Pulmonary artery endothelial cell (primary cell): ENCODE measurements at places on chromosomes 2 and 18.

DNA sequence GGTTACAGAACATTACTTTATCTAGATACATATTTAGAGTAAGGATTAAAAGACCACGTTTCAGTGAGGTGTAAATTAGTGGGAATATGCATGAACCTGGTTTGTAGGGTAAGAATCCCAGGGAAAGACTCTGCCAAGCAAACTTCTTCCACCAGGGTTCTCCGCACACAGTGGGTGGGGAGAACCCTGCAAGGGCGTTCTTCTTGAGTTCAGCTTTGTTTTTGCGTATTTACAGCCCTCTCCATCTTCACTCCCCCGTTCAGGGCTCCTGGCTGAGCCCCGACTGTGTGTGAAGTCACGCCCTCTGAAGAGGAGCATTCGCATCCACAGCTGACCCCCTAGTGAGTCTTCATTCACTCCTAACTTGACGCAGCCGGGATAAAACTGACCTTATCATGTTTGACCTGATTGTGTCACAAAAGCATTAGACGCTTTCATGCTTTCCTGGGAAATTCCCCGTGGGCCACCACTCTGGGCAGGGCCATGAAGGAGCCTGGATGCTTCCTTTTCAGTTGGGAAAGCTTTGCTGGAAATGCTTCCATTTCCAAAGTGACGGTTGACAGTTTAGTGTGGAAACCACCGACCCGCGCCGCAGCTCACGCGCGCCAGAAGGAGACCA lies 1.0 kb downstream of the ALKAL2 start:
- DNase-seq, result no peak

DNA sequence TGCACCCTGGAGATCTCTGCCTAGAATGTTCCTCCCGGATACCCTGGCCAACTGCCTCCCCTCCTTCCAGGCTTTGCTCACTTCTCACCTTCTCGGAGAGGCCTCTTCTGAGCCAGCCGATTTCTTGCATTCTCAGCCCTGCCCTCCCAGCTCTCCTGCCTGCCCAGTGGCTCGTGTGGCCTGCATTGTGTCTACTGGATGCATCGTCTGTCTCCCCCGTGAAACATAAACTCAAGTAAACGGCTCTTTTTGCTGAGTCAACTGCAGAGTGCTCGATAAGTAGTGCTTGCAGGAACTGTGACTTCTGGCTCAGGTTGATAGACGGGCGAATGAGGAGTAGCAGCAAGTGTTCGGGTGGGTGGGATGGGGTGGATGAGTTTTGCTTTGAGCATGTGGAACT lies 112.5 kb upstream of the ODC1 start:
- no peak for DNase-seq

- DNase-seq, result no peak
Measured at GRCh38 chr18:61765097-61765496, 127.7 kb downstream of the RNF152 start.

- no peak for DNase-seq
Measured at GRCh38 chr2:72144274-72144631, 3.4 kb downstream of the CYP26B1 start.

- no peak for DNase-seq
Measured at GRCh38 chr2:178005756-178006155, 66.8 kb downstream of the PDE11A start.

DNA sequence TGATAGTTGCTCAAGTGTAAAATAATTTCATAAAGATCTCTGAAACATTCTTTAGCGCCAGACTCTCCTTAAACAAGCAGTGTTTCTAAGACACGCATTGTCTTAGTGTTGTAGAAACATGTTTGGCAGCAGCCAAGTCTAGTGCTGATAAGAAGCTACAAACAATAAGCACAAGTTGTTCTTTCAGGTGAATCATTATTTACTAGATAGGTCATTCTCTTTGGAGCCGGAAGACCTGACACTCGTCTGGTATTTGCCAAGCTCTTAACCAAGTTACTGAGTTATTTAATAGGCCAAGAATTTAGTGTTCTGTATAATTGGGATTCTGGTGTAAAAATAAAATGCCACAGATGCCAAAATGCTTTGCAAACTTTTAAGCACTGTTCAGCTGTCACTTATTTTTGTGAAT lies 852.1 kb downstream of the CPS1 start:
- DNase-seq, result peak; percentile 95

DNA sequence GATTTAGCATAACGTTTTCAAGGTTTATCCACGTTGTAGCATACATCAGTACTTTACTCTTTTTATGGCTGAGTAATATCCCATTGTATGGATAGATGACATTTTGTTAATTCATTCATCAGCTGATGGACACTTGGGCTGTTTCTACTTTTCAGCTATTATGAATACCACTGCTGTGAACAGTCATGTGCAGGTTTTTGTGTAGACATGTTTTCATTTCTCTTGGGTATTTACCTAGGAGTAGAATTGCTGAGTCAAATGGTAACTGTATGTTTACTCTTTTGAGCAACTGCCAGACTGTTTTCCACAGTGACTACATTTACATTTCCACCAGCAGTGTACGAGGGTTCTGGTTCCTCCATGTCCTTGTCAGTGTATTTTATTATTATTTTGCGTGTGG lies 33.9 kb downstream of the COX7A2L start:
- no peak for DNase-seq

GRCh38 chr2:239948100-239948881 lies 76.9 kb downstream of the NDUFA10 start:
- DNase-seq, result no peak

DNA sequence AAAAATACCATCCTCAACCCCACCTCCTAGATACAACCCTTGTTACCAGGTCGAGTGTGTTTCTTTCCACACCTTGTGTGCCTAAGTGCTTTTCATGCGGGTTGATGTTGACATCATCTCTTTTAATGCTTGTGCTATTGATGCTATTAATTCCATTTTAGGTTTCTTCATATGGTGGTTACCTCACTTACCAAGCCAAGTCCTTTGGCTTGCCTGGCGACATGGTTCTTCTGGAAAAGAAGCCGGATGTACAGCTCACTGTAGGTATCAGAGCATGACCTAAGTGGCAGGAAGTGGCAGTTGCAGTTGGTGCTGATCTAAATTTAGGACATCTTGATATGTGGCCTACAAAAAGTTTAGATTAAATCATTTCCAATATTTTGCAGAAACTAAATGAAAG lies 149.9 kb upstream of the TTC39C start:
- no peak for DNase-seq

DNA sequence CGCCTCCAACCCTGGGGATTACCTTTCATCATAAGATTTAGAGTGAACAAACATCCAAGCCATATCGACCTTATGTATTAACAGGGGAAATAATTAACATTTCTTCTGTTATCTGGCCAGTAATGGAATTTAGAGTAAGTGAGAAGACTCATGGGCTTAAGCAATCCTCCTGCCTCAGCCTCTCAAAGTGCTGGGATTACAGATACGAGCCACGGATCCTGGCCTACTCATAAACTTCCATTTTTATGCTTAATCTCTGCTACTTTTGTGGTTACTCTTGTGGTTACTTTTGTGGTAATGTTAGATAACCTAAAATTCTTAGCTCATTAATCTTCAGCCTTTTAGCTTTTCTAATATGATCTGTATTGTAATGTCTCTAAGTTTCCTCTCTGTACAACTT lies 159.3 kb upstream of the SLC8A1 start:
- DNase-seq, result no peak

DNA sequence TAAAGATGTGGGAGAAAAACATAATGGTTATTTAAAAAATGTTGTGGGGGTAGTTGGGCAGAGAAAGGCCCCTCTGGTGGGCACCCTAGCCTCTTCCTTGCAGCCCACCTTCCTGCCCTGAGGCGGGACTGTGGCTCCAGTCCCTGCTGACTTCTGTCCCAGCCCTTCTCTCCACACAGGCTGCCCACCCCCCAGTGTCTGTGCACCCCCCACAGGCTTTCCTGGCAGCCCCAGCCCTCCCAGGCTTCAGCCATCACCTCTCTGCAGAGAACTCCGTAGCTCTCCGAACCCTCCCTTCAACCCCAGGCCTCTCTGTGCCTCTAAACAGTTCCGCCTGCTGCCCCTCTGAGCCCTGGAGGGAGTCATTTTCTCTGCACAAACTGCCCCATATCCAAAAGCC lies 75.4 kb downstream of the DYSF start:
- no peak for DNase-seq

DNA sequence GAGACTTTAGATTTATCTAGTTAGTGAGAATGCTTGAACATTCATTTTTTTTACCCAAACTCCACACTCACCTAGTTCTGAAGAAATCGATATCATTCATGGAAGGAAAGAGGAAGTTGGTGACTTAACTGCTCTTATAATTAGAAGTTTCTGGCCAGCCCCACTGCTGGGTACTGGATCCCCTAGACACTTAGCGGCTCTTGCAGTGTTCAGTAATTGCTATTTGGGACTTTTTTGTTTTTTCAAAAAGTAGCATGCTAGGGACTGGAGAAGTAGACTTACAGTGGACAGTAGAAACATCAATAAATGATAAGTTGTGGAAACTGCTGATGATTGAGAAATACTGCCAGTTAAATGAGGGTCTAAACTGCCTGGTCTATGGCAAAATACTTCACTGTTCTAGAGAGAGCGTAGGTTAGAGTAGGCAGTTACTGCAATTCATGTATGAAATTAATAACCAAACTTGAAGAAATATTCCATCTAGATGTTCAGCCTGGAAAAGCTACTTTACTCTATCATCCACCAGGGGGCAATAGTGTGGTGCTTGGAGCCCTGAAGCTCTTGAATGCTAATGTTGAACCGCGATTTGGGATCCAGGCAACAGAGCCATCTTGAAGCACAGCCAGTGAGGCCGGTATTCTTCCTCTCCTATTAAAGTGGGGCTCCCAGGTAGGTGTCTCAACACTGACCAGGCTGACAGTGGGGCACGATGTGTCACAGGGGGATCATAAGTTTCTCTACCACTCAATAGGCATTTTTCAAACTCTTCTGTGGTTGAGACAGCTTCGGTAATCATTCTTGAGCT lies 146.1 kb upstream of the SESTD1 start:
- DNase-seq, result peak; percentile 7

DNA sequence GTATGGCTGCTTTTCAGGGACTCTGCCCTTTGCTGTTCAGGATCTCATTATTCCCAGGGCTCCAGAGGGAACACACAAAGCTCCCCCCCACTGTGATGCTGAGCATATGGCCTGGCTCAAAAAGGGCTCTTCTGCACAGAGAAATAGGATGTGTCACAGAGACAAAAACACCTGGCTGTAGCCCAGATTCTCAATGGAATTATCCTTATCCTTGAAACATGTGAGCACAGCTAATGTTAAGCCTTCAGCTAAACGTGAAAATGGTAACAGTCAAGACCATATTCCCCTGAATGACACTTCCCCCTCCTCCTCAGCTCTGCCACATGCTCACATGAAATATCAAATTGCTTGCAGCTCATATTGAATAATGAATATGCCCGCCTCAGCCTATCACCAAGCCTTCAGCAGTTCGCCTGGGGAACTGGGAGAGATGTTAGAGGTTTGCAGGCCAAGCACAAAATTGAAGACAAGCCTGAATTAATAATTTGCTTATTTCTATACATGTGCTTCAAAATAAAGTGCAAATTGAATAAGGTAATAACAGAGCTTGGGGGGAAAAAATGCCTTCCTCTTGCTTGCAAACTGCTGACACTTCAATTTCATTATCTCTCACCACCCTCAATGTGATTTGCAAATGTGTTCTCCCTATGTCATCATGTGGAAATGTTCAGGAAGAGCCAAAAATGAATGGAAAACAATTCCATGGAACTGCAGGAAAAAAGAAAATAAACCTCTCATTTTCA lies 181.0 kb upstream of the HNRNPA3 start:
- DNase-seq, result no peak

DNA sequence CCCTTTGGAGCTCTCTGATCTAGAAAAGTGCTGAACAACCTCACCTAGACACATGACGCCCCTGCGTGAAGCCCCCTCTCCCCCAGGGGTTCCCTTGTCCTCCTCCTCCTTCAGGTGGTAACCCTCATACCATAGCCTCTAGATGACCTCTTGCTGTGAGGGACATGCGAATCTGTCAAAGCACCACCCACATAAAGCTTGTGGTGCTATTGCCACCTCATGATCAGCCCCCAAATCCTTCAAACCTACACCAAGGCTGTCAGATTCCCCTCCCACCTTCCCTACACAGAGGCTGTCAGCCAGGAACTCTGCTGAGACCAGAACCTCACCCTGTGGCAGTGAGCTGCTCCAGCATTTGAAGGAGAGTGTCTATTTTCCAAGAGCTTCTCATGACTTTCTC lies 43.1 kb upstream of the TEX51 start:
- no peak for DNase-seq

DNA sequence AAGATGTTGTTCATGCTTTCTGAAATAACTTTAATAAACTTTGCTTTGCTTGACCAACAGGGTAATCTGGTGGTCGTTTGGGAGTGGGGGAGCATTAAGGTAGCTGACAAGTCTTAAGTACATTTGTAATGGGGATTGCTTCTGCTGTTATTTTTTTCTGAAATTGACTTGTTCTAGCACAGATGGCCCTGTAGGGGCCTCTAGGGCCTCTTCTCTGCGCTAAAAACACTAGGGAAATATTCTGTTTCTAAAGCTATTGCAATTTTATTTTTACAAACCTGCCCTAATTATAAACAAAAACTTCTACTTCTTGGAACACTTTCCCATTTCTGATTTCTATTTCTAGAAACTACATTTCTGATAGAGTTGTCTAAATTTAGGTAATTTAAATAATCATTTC lies 191.3 kb upstream of the KCNJ3 start:
- DNase-seq, result no peak

- DNase-seq, result no peak
Measured at GRCh38 chr2:37250869-37251740, 19.6 kb downstream of the NDUFAF7 start.

DNA sequence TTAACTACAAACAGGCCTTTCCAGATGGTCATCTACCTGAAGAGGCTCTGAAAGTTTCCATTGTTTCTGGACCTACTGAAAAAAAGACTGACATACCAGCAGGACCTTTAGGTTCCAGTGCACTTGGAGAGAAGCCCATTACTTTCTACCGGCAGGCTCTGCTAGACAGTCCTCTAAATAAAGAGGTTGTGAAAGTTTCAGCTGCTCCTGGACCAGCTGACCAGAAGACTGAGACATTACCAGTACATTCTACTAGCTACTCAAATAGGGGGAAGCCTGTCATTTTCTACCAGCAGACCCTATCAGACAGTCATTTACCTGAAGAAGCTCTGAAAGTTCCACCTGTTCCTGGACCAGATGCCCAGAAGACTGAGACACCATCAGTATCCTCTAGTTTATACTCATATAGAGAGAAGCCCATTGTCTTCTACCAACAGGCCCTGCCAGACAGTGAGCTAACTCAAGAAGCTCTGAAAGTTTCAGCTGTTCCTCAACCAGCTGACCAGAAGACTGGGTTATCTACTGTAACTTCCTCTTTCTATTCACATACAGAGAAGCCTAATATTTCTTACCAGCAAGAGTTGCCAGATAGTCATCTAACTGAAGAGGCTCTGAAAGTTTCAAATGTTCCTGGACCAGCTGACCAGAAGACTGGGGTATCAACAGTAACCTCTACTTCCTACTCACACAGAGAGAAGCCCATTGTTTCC lies 65.8 kb downstream of the ALMS1 start:
- no peak for DNase-seq

- no peak for DNase-seq
Measured at GRCh38 chr2:16950436-16950835, 284.8 kb upstream of the CYRIA start.

DNA sequence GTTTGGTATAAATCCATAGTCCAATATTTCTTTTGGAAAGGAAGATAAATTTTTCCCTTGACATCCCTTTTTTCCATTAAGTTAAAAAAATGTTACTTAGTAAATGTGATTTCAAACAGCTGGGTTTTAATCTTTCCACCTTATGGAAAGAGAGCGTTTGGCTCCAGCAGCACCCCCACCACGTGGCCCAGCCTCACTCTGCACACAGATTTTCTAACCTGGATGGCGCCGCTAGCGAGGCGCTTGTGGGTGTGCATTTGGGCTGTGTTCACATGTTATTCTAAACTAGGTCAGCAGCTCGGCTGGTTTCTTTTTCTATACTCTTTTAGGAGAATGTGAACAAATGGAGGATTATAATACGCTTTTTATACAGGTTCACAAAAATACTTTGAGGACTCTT lies 218.0 kb downstream of the LDLRAD4 start:
- DNase-seq, result no peak
